HCEC 1CT (cell line): ENCODE measurements at places on chromosomes 7 and 10.

GRCh38 chr7:75991531-75992082 lies 2.8 kb downstream of the TMEM120A start:
- DNase-seq, result no peak

DNA sequence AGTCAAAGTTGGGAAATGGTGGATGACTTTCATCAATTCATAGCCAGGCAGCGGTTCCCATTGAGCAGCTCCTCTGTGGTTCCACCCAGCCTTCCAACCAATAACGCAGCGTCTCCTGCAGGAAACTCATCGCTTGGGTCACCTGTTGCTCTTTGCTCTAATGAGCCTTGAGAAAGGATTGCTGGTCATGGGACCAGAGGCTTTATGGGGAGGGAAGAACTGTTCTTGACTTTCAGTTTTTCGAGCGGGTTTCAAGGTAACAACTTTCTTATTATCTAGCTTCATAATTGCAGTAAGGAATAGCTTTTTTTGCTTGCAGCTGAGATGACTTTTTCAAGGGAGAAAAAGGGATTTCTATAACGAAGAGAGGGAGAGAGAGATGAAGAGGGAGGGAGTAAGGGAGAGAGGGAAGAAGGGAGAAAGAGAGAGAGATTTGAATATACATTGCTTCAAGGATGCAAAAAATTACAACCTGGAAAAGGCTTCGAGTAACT lies 405 bp upstream of the ENTPD1 start:
- DNase-seq, result no peak

GRCh38 chr7:127189886-127190285 lies 62.9 kb downstream of the GRM8 start:
- no peak for DNase-seq

DNA sequence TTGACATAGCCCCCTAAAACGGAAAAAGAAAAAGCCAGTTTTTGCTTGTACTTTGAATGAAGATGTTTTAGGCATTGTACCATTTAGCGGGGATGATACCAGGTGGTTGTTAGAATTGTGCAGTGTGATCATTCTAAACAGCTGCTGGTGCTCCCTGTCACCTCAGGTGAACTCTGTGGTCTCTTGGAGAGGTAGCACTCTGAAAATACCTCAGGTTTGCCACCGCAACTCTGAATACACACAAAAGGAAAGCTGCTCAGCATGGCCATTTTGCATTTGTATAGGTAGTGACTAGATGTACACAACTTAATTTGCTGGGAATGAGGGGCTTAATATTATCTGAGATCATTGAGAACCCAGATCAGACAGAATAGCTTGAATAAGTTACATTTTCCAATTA lies 52.6 kb downstream of the PLEKHA8 start:
- DNase-seq, result no peak

DNA sequence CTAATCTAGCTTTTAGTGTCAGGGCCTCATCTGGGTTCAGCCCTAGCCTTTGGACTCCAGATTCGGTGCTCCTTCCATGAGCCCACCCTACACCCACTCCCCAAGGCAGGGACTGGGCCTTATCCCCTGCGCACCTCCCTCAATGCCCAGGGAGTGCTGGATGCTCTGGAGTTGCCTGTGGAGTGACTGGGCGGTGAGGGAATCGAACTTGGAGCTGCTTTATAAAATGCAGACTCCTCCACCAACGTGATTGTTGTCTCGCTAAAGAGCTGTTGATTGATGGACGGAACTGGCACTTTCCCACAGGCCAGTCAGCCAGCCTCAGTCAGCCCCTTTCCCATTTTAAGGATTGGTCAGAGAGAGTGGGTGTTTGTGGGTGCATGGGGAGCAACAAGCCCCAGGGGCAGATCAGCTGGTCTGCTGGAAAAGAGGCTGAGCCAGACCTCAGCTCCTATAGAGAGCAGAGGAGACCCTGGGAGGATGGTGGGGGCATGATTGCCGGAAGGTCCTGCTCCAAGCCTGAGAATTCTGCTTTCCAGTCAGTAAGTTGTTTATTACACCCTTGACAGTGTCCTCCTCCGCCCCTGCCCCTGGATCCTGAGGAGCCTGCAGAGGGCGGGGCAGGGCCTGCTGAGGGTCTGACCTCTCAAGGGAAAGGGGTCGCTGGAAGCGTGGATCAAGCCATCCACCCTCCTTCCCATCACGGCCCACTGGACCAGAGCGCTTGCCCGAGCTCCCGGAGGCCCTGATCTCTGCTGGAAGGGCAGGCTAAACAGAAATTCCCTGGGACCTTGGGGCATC lies 16.7 kb downstream of the UNC5B start:
- DNase-seq, result no peak

DNA sequence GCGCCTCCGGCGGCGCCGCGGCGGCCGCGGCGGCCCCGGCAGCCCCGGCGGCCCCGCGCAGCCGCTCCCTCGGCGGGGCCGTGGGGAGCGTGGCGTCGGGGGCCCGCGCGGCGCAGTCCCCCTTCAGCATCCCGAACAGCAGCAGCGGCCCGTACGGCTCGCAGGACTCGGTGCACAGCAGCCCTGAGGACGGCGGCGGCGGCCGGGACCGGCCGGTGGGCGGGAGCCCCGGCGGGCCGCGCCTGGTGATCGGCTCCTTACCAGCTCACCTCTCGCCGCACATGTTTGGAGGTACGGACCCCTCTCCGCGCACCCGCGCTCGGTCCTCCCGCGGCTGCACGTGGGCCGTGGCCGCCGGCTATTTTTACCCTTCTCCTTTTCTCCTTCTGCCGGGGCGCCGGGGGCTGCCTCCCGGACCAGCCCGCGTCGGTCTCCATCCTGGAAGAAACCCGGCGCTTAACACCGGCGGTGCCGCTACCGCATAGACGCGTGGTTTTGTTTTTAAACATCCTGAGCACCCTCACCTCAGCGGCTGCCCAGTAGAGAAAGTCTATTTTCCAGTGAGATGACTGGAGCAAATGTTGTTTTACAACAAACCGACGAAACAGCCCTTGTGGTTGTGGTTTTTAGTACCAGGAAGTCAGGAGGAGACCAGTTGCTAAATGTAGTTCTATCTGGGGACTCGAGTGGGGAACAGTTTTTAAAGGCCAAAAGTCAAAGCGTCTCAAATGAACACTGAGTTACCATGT lies 1.3 kb downstream of the ZNRF2 start:
- DNase-seq, result peak; percentile 57
